ENCODE measurements at places on chromosomes 1 and 21.

DNA sequence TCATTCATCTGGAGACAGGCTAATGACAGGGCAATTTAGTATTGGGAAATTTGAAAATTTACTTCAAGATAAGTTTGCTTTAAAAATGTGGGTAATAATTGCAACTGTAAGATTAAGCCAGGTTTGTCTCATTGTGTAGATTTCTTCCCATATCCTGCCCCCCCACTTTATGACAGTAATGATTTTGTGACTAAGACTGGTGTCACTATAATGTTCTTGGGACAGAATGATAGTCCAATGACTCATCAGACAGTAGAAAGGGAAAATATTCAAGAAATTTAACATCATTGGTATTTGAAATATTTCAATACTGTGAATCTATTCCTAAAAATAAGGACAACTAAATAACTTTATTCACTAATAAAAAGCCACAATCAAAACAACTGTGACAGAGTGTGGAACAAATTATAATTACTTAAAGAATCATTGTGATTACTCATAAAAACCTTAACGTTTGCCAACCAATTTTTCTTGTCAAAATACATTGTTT lies 36.7 kb downstream of the FH start:
- no peak for DNase-seq

DNA sequence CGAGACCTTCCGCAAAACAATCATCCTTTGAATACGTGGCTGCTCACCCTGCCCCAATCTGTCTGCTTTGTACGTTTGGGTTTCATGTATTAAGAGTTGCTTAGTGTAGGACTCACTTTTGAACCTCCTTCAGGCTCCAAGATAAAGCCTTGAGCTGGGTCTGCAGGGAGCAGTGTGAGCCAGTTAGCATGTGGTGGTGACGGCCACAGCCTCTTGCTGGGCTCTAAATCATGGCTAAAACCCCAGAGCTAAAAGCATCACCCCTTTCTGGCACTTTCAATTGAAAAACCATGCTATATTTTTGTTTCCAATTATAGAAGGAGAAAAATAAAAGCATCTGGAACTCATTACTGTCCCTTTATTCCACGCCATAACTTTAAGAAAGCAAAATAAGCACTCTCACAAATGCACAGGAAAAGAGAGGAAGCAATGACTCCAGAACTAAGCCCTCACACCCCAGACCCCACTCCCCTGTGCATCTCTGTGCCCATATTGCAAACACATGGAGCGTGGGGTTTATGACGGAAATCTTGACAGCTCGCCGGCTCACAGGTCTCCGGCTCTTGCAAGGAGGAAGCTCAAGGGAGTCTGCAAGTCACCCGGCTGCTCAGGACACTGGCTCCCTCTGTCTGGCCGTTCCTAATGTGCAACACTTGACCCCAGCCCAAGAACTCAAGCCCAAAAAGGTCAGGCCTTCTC lies 135.5 kb downstream of the MIS18A start:
- no peak for DNase-seq

GRCh38 chr1:162141281-162142054 lies 72.0 kb downstream of the NOS1AP start:
- DNase-seq = no peak

GRCh38 chr21:45891388-45892155 lies 90.0 kb upstream of the COL6A1 start:
- DNase-seq = no peak

DNA sequence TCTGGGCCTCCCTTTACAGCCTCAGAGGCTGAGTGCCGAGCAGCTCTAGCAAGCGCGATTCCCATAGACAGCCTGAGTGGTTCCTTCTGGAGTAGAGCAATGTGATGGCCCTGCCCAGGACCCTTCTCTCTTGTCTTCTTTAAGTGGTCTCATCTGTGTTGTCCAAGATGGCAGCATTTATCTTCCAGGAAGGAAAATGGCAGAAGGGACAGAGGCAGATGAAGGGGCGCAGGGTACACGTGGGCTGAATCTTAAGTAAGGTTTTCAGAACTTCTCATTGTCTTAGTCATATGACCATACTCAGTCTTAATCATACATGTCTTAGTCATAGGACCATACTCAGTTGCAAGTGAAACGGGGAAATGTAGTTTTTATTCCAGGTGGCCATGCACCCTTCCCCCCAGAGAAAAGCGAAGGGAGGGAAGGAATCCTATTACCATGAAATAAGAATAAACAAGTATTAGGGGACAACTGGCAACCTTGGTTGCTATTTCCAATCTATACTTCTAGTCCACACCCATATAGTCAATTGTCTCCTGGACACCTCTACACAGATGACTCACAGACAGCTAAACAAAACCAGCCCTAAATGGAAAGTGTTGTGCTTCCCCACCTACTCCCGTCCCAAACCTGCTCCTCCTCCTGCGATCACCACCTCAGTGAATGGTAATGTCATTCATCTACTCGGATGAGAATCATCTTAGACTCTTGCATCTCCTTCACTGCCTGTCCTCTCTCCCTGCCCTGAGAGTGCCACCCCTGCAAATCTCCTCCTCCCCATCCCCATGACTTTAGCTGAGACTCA lies 13.3 kb downstream of the OVAAL start:
- DNase-seq = no peak

DNA sequence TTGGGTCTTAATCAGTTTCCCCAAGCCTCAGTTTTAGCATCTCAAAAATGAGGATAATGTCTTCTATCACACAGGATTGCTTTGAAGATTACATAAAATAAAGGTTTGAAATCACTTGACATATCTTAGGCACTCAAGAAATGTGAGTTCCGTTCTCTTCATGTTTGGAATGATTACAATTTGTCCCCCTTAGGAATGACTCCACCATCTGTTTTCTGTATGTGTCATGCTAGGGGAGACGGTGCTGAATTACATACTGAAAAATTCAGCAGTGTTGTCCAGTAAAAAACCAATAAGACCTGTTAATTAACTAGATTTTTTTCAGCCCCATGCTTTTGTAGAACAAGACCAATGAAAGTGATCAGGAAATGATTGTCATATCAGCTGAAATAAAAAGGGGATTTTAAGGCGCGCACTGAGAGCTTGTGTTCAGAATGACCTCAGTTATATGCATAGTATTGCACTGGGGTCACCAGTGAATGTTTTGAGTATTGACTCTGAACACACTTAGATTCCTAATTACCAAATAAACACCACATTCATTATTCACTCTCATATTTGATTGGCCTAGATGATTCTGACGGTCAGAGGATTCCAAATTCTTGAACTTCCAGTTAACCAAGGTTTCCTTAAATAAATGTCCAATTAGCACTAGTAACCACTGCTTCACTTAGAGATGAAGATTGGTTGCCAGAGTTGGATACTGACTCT lies 114.5 kb upstream of the KCNK2 start:
- DNase-seq = no peak

DNA sequence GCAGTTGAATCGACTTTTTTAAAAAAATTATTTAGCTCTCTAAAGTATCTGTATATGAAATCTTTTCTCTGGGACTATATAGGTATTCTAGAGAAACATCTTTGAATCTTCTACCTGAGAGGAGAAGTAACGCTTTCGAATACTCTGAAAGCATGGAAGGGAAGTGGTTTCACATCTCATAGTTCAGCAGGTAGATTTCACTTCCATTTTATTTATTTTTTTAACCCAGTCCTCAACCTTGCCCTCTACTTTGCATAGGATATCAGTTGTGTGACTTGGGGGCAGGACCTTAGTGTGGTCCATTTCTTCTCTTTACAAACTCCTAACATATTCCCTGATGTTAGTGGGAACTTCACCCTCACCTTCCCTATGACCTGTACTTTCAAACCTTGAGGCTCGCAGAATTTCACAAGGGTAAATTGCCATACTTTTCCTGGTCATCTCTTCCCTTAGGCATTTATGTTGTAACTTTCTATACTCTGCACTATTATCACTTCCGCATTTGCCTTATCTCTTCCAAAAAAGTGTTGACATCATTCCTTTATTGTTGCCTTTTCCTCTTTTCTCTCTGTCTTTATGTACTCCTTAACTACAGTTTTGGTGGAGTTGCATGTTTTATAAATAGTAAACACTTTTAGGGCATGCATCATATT lies 1208.5 kb upstream of the ADGRL4 start:
- DNase-seq = no peak

DNA sequence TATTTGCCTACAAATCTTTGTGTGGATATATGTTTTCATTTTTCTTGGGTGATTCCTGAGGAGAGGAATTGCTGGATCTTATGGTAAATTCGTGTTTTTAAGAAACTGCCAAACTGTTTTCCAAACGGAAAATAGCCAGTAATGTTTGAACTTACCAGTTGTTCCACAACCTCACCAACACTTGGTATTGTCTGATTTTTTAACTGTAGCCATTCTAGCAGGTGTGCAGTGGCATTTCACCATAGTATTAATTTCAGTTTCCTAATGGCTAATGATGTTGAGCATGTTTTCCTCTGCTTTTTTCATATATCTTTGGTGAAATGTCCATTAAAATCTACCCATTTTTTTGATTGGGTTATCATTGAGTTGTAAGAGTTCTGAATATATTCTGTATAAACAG lies 56.6 kb downstream of the RPS6KC1 start:
- DNase-seq = no peak

- DNase-seq = no peak
Measured at GRCh38 chr1:112579801-112580510, 39.0 kb downstream of the ST7L start.

DNA sequence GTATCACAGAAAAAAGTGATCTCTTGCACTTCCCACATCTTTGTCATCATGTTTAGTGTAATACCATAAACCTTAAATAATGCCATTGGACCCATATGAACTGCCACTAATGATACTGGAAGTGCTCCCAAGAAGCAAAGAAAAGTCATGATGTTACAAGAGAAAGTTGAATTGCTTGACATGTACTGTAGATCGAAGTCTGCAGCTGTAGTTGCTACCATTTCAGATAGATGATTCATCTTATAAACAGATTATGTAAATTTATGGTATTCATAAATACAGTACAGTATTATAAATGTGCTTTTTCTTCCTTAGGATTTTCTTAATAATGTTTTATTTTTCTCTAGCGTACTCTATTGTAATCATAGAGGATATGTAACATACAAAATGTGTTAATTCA lies 30.1 kb upstream of the LAMC2 start:
- no peak for DNase-seq

GRCh38 chr1:118097622-118098348 lies 87.2 kb downstream of the SPAG17 start:
- no peak for DNase-seq

DNA sequence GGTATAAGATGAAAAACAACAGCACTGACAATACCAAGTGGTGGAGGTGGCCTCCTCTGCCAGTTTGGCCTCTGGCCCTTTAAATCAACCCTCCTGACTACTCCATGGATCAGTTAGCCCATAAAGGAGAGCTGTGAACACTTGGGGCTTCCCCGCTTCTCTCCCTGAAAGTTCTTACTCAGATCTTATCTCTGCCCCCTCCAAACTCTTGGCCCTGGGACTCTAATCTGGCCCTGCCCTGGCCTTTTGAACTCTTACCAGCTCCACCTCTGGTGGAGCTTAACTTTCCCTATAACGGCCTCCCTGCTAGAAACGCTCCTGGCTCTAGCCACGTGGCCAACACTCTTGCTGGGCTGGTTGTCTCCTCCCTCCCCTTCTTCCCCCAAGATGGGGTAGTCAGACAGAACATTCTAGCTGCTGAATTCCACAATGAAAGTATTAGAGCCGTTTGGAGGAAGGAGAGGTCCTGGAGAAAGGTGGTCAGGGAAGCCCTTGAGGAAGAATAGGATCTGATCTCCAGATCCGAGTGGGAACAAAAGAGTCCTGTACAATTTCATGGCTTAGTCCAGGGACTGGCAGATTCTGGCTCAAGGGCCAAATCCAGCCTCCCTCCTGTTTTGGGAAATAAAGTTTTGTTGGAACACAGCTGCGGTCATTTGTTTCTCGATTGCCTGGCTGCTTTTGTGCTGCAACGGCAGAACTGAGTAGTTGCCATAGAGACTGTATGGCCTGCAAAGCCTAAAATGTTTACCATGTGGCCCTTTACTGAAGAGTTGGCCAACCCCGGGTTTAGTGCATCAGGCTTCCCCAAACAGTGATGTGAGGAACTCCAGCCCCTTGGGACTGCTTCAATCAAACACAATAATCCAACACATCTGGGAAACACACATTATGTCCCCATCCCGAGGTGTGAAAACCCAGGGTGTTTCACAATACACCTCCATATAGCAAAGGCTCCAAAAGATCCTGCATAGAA lies 9.5 kb upstream of the PIGR start:
- no peak for DNase-seq

DNA sequence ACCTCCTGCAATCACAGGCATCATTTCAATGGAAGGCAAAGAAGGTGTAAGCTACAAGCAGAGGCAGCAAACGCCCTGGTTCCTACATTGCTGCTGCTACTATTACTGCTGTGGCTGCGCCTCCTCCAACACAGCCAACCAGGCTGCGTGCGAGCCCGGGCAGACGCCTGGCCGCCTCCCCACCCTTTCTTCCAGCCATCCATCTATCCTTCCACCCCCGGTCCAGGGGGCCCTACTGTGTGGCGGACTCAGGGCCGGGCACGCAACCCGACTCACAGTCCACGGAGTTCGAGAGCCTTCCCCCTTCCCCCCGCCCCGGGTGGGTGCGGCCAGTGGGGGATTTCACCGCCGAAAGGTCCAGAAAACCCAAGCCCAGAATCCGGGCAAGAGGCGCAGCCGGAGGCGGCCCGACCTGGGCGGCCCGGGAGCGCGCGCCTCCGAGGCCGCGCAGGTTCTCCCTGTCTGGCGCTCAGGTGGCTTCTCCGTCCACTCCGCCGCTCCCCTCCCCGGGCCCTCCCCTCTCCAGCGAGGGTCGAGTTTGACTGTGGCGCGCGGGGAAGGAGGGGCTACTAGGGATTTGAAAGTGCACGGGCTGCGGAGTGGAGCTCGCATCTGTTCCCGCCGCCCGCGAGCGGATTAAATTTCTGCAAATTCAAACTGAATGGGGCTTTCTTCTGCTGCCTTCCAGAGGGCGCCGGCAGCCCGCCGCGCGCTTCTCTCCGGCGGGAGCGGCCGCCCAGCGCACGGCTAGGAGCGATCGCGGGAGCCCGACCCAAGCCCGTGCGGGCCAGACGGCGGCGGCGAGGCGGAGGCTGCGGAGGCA lies at the start of gene HUNK:
Gene HUNK (plus strand): TSS at position 569 of the 823 bp plus-strand sequence. CDS start 655 bp downstream, outside the sequence.
- DNase-seq = no peak

DNA sequence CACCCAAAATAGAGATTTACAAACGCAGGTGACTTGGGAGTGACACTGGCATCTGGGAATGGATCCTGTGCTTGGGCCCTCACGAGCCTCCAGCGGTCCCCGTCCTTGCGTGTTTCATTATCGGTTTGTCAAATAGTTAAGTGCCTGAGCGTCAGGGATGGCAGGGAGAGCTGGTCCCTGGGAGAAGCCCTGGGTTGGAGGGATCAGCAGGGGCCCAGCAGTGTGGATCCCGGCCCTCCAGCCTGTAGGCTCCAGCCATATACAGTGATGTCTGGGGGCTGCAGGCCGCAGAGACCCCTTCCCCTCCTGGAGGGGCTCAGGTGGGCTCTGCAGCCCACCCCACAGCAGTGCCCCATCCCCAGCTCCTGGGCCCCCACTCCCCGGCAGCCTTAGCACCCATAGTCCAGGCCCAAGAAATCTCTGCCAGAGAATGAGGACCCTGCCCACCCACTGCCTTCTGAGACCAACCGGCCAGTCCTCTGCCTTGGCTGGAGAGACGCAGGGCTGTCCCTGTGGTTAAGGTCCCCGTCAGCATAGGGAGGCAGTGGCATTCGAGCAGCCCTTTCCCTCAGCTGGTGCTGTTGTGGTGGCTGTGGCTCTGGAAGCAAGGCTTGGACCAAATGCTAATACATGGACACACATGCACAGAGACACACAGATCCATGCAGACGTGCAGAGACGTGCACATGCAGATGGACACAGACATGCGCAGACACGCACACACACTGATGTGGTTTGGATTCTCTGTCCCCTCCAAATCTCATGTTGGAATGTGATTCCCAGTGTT lies 2.4 kb upstream of the SLC19A1 start:
- no peak for DNase-seq

GRCh38 chr1:193960040-193960439 lies 773.6 kb upstream of the B3GALT2 start:
- DNase-seq = no peak

Measured in stimulated activated CD8-positive, alpha-beta memory T cell treated with anti-CD3 and anti-CD28 coated beads, Interleukin-4, amount 100 ng/mL, for 1 hour (primary cell).